ENCODE measurements at places on chromosomes 13 and 19.

DNA sequence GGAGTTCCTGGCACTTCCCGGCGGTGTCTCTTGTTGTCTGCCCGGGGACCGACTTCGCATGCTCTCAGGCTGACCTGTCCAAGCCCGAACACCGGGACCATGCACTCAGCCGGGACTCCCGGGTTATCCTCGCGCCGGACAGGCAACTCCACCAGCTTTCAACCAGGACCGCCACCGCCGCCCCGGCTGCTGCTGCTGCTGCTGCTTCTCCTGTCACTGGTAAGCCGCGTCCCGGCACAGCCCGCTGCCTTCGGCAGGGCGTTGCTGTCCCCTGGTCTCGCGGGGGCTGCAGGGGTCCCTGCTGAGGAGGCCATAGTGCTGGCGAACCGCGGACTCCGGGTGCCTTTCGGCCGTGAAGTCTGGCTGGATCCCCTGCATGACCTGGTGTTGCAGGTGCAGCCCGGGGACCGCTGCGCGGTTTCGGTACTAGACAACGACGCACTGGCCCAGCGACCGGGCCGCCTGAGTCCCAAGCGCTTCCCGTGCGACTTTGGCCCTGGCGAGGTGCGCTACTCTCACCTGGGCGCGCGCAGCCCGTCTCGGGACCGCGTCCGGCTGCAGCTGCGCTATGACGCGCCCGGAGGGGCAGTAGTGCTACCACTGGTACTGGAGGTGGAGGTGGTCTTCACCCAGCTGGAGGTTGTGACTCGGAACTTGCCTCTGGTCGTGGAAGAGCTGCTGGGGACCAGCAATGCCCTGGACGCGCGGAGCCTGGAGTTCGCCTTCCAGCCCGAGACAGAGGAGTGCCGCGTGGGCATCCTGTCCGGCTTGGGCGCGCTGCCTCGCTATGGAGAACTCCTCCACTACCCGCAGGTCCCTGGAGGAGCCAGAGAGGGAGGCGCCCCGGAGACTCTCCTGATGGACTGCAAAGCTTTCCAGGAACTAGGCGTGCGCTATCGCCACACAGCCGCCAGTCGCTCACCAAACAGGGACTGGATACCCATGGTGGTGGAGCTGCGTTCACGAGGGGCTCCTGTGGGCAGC is 661 bp downstream of the FREM2 start:
- DNase-seq: no peak

DNA sequence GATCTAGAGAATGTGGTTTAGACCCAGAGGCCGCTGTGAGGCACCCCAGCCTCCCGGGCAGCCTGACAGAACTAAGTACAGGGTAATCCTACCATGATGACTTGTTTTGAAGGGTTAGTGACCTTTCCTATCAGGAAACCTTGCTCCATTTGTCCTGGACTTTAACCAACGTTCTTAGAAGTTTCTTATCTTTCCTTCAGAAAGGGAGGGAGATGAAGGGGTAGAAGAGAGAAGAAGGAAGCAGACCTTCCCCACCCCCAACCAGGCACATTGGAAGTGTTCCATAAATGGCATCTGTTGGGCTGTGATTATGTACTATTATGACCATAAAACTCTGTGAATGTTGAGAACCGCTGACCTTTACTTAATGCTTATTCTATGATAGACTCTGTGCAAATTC is 184.2 kb downstream of the OXGR1 start:
- DNase-seq: no peak

- no peak for DNase-seq
Measured at GRCh38 chr19:9972103-9972502, 35.8 kb upstream of the OLFM2 start.

DNA sequence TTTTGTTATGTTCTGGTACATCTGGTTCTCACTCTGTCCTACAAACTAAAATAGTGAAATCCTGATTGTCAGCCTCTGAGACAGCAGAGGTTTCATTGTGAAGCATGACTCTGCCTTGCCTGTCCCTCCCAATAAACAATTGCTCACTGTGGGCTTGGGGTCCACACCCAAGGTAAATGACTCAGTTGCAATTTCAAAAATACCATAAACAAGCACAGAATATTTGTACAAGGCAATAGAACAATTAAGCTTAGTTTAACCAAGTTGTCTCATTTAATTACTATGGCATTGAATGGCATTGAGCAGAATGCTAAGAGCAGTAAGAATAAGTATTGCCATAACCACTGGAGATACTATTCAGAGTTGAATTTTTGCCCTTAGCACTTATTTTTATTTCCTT is 353.6 kb downstream of the SPRY2 start:
- no peak for DNase-seq

- DNase-seq: no peak
Measured at GRCh38 chr13:33165787-33166186, 119.8 kb downstream of the STARD13 start.

GRCh38 chr13:97826421-97827012 is 127.0 kb upstream of the IPO5 start:
- DNase-seq: no peak

DNA sequence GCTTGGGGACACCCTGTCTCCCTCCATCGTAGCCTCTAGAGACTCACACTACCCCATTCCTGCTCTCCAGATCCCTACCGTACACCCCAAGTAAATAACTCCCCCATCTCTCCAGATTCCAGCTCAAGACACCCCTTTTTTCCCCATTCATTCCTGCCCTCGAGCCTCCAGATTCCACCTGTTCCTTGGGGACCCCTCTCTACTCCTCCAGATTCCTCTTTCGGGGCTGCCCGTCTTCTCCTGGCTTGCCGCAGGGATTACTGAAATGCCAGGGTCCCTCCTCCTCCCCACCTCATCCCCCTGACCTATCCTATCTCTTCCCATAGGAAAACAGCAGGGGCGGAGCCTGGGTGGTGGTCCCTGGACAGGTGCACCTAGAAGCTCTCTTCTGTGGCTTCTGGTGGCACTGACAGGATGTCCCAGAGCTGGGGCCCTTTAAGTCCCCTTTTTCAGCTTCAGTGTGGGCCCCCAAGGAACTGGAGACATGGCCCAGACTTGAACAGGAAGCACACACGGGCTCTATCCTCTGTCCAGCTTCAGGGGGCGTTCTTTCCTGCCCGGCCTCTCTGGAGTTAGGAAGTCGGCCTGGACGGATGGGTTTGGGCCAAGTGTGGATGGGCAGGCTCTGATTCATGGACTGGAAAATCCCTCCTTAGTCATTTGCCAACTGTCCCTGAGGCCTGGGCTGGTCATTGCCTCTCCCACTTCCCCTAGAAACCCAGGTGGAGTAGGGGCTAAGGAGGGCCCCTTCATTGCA is 1.2 kb downstream of the ZSWIM4 start:
- no peak for DNase-seq

- DNase-seq: no peak
Measured at GRCh38 chr13:24308488-24309020, 826 bp upstream of the C1QTNF9 start.

DNA sequence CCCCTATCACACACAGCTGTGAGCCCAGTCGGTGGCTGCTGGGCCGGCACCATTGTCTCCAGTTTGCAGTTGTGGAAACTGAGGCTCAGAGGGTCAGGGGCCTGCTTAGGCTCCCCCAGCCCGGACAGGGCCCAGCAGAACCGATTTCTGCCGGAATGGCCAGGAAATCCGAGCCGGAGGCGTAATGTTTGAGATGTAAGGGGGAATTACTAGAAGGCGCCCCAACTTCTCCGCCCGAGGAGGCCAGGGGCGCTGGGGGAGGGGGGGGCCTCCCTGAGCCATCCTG is 962 bp downstream of the KISS1R start:
- DNase-seq: no peak

GRCh38 chr19:29724746-29725145 is 9.7 kb upstream of the C19orf12 start:
- no peak for DNase-seq

DNA sequence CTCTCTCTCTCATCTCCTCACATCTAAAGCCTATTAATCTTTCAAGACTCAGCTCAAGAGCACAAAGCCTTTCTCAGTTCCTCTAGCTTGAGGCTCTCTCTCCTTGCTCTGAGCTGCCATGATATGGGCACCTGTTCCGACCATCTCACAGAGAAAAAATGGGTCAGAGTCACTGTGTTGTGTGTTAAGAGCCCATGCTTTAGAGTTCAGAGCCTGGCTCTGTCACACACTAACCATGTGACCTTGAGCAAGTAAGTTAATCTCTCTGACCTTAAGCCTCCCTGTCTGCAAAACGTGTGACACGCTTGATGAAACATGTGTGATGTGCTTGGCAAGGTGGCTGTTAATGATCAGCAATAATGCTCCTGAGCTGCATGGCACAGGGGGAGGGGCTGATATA is 245.2 kb downstream of the DLEU7 start:
- no peak for DNase-seq

DNA sequence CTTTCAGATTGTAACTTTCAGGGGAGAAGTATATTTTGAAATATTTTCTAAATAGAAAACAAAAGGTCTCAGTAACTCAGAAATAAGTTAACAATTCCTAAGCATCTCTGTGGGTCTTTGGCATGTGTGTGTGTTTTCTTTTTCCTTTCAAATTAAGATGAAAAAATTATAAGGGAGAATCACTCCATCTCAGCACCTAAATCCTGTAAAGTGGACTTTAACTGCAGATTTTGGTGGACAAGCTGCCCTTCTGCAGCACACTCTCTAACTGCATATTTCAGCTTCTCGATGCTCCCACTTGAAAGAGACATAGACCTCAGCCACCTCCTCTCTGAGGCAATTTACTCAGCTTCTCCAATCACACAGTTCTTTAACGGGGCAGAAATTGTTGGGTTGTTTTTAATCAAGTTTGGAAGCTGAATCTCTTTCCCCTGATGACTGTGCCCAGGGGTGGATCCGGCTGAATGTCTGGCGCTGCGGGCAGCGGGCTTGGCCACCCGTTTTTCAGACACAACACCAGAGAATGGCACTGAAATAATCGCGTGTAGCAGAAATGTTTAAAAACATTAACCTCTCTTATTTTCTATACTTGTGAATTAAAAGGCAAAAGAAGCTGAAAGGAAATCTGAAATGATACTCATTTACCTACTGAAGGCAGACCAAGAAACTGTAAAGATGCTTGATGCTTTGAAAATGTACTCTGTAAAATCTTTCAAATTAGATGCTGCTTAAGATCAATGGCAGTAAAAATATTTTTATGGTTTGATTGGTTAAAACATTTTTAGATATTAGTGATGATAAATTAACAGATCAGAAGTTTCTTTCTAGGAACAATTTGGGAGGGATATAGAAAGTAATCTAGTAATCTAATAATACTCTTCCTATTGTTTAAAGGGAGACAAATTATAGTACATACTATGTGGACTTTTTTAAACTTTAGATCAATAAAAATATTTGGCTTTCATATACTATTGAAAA is 12.4 kb downstream of the ZIC2 start:
- DNase-seq: no peak

DNA sequence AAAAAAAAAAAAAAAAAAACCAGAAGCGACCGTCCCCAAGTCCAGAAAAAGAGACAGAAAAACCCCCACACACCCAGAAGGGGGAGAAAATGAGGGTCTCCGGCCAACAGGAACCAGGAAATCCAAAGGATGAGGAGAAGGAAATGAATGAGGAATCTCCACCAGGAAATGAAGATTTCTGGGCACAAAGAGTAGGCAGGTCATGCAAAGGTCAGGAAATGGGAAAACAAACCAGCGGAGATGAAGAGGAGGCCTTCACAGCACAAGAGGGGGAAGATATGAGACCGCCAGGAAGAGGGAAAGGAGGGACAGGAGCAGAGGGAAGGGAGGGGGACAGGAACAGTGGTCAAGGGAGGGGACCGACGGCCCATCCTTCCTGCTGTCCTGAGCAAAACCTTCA is 5.8 kb downstream of the TEAD2 start:
- DNase-seq: no peak

DNA sequence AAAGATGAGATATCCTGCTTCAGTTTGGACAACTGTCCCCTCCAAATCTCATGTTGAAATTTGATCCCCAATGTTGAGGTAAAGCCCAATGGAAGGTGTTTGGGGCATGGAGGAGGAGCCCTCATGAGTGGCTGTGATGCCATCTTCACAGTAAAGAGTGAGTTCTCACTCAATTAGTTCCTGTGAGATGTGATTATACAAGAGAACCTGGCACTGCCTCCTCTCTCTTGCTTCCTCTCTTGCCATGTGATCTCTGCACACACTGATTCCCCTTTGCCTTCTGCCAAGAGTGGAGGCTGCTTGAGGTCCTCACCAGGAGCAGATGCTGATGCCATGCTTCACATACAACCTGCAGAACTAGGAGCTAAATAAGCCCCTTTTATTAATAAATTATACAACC is 86.9 kb downstream of the HSPH1 start:
- DNase-seq: no peak

DNA sequence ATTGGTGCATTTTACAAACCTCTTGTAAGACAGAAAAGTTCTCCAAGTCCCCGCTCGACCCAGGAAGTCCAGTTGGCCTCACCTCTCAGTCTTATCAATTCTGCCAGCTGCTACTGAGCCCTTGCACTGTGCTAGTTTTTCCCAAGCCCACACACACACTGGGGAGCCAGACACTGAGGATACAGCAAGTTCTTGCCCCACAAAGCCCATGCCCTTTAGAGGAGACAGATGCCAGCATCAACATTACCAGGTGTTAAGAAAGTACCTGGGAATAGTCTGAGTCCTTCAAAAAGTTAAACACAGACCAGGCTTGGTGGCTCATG is 175.0 kb downstream of the PTPRS start:
- DNase-seq: no peak

DNA sequence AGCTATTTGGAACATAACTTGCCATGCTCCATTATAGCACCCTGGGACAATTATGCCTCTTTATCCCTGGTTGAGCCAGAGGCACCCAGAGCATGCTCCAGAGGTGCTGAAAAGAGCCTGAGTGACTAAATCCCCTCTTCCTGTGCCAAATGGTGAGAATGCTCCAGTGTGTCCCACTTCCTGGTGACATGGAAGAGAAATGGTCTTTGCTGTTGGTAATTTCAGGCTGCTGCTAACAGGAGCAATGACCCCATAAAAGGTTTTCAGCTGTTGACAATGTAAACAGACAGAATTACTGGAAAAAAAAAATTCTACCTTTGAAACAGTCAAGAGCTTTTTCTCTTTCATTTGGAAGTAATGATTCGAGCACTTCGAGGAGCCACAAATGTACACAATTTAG is 341.8 kb downstream of the FGF9 start:
- no peak for DNase-seq
